Liver (tissue), 10 donors: ENCODE measurements at places on chromosomes 7 and 10. TPM values are rescaled to one million over a fixed set of nuclear protein-coding genes. Genes with fewer than 3 reads are reported as not detected.

BAMBI gene
- 10.6 TPM for total RNA-seq

CFAP46 gene
- total RNA-seq: 0.33 TPM

TFR2 gene
- 276 TPM for total RNA-seq

GRCh38 chr10:25198151-25198550 lies 23.4 kb downstream of the GPR158 start:
- H3K4me1 ChIP-seq: no peaks in the 10 kb centered on the region
- no peak overlapping the region for H3K27ac ChIP-seq
- no peak for DNase-seq
- no peaks in the 10 kb centered on the region for H3K27me3 ChIP-seq

DNA sequence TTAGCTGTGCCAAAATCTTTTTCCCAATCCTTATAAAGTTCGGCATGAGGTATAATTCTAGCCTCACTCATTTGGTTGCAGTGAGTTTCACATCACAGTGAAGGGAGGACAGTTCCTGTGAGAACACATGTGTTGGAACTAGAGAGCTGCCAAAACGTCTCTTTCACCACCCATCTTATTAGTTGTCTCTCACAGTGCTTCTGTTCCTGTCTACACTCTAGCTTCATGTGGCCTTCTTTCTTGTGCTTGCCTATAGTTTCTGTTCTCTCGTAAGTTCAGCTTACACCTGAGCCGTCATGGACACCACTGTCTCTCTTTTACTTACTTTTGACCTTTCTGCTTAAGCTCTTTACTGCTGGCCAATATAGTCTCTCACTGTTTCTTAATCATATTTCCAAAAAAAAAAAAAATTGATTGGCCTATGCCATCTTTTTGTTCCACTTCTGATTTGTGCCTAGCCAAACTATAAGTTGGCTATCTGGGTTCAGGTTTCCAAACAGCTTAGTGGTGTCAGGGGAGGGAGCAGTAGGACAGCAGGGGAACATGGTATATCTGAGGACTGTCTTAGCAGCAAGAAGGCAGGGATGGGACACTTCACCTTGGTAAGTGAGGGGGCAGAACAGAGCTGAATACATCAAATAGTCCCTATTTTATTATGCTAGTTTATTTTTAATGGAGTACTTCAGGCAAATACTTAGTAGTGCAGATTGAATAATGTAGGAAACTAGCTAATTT lies 38.0 kb downstream of the ZNRF2 start:
- no peaks in the 10 kb centered on the region for H3K4me1 ChIP-seq
- no peaks in the 10 kb centered on the region for H3K27me3 ChIP-seq
- no peak for DNase-seq
- H3K36me3 ChIP-seq: peaks cover 2% of the 10 kb centered on the region

DNA sequence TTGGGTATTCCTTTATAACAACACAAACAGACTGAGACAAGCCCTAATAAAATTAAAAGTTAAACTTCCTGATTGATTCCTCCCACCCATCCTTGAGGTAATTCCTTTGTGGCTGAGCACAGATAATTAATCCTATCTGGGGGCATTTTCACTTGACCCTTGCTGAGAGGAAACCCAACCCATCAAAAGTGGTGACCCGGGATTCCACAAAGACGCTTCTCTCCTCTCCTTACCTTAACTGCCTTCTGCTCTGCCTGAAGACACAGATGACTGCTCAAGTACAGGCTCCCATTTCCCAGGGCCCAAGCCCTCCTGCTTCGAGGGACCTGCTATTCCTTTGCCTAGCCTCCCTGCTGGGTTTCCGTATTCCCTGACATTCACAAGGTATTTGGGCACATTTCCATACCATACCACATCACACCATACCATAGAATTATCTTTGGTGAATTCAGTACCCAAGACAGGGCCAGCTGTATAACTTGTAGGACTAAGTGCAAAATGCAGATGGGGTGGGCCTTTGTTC lies 9.8 kb upstream of the MAPK8 start:
- H3K4me1 ChIP-seq: no peaks in the 10 kb centered on the region
- no peaks in the 10 kb centered on the region for H3K36me3 ChIP-seq
- no peak overlapping the region for H3K4me3 ChIP-seq
- DNase-seq: no peak

DNA sequence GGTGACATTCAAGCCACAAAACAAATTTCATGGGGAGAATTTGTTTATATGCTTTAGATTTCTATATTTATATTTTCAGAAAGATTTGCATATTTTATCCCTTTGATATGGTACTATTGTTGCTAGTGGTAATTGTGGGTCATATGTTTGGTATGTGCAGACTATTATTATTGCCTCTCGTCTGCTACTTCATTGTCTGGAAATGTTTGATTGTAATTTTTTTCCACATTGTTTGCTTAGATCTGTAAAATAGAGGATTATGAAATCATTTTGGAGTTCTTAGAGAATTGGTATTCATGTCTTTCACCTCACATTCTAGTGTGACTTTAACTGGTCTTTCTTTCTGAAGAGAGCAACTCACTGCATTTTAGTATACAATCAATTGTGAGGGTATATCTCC lies 44.7 kb downstream of the MYO3A start:
- no peaks in the 10 kb centered on the region for H3K4me1 ChIP-seq
- H3K36me3 ChIP-seq: no peaks in the 10 kb centered on the region
- H3K27me3 ChIP-seq: no peaks in the 10 kb centered on the region
- no peak overlapping the region for H3K27ac ChIP-seq

DNA sequence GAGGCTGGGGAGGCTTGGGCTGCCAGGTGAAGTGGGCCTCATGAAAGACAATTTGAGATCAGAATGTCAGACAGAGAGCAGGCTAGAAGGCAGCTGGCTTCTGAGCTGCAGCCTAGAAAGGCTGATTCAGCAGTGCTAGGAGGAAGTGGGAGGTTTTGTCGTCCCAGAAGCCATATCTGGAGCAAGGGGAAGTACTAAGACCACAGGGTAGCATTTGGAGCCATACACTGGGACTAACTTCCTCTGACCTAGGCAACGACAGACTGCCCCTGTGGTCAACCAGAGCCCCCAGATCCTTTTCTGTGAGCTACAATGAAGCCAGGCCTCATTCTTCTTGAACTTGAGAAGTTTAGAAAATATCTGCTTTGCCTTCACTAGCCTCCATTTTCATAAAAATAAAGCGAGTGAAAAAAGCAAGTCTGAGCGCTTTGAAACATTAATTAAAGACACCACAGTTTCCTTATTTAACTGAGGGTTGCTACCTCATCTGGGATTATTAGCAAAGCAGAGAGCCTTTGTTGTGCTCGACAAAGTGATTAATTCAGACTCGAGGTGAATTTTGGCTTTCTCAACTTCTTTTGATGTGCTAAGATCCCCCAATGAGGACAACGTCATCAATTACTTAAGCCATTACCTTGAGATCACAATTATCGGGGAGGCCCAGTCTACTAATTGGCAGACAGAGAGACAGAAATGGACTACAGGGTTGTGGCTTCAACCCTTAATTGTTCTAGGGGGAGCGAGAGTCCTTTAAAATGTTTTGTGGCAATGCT lies 26.6 kb downstream of the TBXAS1 start:
- H3K36me3 ChIP-seq: no peaks in the 10 kb centered on the region
- DNase-seq: no peak
- no peaks in the 10 kb centered on the region for H3K4me1 ChIP-seq
- no peaks in the 10 kb centered on the region for H3K27me3 ChIP-seq
- no peak overlapping the region for H3K4me3 ChIP-seq

- H3K4me1 ChIP-seq: no peaks in the 10 kb centered on the region
- H3K4me3 ChIP-seq: no peak overlapping the region
- peaks cover 3% of the 10 kb centered on the region for H3K36me3 ChIP-seq
- DNase-seq: no peak
These were observed 208.1 kb downstream of the TCF7L2 start for GRCh38 chr10:113158183-113158582.

DNA sequence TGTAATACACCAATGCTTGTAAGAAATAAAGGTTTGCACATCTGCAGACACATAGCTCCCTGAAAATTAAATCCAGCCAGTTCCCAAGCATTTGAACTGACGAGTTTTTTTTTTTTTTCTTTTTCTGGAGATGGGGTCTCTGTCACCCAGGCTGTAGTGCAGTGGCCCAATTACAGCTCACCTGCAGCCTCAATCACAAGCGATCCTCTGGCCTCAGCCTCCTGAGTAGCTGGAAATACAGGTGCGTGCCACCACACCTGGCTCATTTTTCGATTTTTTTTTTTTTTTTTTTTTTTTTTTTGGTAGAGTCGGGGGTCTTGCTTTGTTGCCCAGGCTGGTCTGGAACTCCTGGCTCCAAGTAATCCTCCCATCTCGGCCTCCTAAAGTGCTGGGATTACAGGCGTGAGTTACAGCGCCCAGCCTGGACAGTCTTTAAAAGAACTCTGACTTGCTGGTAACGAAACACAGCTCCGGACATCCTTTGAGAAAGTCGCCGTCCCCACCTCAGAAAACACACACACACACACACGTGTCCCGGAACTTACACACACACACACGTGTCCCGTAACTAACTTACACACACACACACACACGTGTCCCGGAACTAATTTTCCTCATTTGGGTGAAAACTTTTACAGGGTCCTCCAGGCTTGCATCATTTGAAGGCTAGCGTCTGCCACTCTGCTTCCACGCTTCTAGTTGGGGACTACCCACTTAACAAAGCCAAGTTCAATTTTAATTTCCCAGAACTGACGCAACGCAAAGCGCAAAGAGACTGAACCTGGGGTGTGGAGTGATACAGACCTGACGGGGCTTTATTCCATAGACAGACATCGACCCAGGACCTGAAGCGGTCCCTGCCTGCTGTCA lies 18.6 kb downstream of the OCM2 start:
- H3K27ac ChIP-seq: no peak overlapping the region
- DNase-seq: peak; percentile 34
- peak overlapping the region; percentile 90 for H3K4me3 ChIP-seq

- H3K4me3 ChIP-seq: no peak overlapping the region
- no peaks in the 10 kb centered on the region for H3K27me3 ChIP-seq
- H3K4me1 ChIP-seq: peaks cover 1% of the 10 kb centered on the region
- H3K27ac ChIP-seq: no peak overlapping the region
- H3K36me3 ChIP-seq: peaks cover 45% of the 10 kb centered on the region
These were observed 66.1 kb downstream of the SHH start for GRCh38 chr7:155746188-155746587.

DNA sequence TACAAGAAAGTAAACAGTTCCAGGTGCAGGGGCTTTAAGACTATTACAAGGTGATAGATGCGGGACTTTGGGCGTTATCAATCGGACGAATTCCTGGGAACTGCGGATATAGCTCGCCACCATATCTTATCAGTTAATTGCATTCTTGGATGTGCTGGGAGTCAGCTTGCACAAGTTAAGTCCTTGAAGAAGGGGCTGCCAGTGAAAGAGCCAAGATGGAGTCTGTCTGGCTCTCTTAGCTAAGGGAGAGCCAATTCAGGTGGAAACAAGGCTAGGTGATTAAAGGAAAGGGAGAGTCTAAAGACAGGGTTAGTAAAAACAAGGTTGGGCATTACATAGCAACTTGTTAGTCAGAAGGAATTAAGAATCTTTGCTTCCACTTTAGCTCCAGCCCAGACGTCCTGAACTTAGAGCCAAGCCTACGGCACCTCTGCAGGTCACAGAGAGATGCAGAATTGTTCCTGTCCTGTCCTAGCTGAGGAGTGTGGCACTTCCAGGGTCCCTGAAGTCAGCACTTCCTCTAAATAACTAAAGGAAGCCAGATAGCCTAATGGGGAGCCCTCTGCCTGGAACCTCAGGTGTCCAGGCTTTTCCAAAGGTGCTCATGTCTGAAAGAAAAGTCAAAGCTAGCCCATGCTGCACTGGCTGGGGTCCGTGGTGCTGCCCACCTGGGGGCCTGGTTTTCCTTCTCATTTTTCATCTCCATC lies 17.3 kb downstream of the ZC3HAV1 start:
- H3K27ac ChIP-seq: no peak overlapping the region
- DNase-seq: no peak
- no peaks in the 10 kb centered on the region for H3K27me3 ChIP-seq
- peaks cover 11% of the 10 kb centered on the region for H3K36me3 ChIP-seq
- no peaks in the 10 kb centered on the region for H3K4me1 ChIP-seq
- no peak overlapping the region for H3K4me3 ChIP-seq

GRCh38 chr10:49458869-49459268 lies 63.0 kb upstream of the DRGX start:
- no peaks in the 10 kb centered on the region for H3K27me3 ChIP-seq
- H3K27ac ChIP-seq: no peak overlapping the region
- no peaks in the 10 kb centered on the region for H3K4me1 ChIP-seq

DNA sequence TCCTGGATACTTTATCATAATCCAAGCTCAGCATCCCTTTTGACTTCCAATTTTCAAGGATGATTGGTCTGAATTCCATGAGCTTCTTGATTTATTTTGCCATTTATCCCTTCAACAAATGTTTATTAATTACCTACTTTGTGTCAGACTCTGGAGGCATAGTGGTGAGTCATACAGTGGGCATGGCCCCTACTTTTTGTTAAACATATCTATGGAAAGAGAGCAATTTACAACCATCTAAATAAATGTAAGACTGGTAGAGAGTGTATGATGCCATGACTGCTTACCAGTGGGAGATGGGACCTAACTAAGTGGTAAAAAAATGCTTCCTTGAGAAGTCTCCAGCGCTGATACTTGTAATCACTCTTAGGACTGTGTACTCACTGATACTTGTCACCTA lies 286.6 kb downstream of the SUGCT start:
- no peak overlapping the region for H3K4me3 ChIP-seq
- no peaks in the 10 kb centered on the region for H3K4me1 ChIP-seq
- no peaks in the 10 kb centered on the region for H3K36me3 ChIP-seq
- H3K27me3 ChIP-seq: no peaks in the 10 kb centered on the region
- no peak overlapping the region for H3K27ac ChIP-seq

DNA sequence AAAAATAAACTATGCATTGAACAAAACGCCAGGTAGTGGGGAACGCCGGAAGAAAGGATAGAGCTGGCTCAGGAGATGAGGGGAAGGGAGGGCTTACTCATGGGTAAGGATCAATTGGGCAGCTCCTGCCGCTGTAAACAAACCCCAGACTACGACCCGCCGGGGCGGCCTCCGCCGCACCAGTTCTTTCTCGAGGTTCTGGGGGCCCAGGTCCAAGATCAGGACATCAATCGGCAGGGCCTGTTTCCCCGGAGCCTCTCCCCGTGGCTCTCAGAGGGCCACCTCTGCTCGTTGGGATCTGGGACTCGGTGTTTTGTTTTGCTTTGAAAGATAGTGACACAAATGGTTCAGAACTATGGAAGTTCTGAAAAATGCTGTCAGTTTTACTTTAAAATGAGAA lies 140.4 kb downstream of the ELFN1 start:
- no peaks in the 10 kb centered on the region for H3K4me1 ChIP-seq
- no peaks in the 10 kb centered on the region for H3K36me3 ChIP-seq
- no peak overlapping the region for H3K27ac ChIP-seq
- no peak for DNase-seq

- no peak for DNase-seq
- H3K27ac ChIP-seq: no peak overlapping the region
These were observed 14.9 kb upstream of the FAM3C start for GRCh38 chr7:121410829-121411596.

DNA sequence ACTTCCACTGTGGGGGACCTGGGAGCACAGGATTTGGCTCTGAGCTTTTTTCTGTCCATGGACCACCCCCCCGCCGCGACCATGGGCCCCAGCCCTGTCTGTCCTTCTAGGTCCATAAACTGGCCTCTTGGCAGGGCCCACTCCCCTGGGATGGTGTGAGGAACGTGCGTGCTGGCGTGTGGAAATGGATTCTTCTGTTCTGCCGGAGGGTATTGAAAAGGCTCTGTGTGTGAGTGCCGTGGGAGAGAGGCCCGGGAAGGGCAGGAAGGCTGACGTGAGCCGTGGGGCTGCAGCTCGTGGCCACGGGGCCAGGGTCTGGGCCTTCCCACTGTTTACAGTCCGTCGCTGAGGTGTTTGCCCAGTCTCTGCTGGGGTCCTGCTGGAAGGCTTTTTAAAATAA lies 123.7 kb downstream of the GRK5 start:
- H3K4me3 ChIP-seq: no peak overlapping the region
- peak overlapping the region; percentile 37 for H3K27ac ChIP-seq
- no peaks in the 10 kb centered on the region for H3K27me3 ChIP-seq
- no peak for DNase-seq
- H3K4me1 ChIP-seq: no peaks in the 10 kb centered on the region
- H3K36me3 ChIP-seq: no peaks in the 10 kb centered on the region
